ENCODE measurements at places on chromosomes 2 and 18.

DNA sequence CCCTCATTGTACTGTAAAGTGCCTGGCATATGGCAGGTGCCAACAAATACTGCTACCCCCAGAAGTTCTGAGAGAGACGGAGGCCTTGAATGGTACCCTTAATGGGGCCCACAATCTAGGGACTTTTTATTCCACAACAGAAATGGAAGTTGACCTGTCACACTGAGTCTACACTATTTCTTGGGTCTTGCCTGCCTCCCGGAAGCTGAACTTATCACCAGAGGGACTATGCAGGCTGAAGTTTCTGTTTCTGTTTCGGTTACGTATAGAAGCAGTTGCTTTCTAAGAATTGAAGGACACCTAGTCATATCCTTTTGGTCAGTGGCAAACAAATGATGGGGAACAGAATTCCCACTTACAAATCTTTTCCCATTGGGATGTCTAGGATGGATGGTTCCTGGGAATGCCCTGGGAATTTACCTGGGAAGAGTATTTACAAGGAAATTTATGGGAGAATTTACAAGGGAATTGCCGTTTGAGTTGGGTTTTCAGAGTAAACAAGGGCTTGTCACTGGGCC, 74.2 kb downstream of the HS1BP3 start:
- DNase-seq, result no peak

DNA sequence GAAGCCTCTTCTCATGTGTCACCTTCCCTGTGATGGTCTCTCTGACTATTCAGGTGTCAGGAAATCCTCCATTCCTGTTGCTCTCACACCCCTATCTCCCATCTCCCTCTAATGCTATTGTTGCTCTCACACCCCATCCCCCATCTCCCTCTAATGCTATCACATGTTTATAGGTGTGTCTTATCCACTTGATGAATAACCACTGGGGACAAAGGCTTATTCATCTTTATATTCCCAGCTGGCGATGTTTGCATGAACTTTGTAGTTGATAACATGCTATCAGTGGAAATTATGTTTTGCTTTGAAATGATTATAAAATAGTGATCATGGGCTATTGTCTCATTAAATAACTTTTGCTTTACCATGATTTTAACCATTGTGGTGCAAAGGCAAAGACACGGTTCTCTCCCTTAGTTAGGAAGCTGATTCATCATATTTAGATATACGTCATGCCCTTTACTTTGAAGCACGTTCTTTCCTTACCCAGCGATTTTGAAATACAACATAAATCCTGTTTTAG, 220.5 kb downstream of the PMAIP1 start:
- no peak for DNase-seq

DNA sequence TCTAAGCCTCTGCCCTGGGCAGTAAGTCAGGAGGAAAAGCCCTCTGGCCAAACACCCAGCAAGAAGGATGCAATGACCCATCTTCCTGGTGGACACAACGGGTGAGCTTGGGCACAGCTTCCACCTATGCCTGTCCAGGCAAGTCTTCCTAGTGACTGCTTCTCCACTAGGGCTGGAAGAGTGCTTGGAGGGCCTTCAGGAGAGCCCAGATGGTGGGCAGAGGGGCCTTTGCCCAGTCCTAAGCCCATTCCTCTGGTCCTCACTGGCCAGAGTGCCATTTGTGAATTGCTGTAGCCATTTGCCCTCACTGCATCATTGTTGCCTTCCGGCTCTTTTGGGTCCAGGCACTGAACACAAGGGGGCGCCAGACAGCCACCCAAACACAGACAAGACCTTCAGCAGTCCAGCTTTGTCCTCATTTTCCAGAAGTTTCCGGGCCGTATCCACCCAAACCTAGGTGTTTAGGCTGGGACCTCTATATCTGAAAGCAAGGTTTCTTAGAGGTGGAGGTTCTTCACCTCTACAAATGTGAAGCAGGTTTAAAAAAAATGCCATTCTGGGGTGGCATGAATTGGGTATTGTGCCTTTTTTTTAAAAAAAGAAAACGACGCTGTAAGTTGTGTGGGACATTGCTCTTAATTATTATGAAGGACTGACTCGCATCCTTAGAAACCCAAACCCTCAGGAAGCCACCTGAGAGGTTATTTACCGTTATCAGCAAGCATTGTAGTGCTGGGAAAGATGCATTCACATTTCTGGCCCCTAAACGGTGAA, 29.5 kb downstream of the PAX8 start:
- DNase-seq, result peak; percentile 44

DNA sequence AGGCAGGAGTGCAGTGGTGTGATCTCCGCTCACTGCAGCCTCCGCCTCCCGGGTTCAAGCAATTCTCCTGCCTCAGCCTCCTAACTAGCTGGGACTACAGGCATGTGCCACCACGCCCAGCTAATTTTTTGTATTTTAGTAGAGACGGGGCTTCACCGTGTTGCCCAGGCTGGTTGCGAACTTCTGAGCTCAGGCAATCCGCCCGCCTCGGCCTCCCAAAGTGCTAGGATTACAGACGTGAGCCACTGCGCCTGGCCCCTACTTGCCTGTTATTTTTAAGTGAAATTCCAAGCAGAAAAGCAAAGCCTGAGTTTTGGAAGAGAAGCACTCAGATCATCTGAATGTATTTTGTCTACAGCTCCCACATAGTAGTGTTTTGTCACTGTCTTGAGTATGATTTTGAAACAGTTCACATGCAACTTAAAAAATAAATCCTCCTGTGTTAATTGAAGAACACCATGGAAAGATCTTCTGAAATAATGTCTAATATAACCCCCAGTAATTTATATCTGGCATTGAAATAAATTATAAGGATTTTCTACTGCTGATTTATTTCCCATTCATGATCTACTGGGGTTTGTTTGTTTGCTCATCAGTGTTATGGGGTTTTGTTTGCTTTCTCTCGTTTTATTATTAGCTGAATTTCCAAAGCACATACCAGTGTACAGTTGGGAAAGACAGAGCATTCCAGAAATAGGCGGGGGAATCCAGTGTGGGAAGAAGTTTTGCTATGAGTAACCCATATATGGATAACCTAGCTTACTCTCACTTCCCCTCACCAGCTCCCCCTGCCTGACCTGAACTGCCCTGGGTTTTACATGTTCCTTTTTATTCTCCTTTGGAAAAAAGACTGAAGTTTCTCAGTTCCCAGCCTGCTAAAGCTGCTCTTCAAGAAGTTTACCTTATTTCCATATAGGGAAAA, 80.1 kb upstream of the MAP3K20 start:
- no peak for DNase-seq

GRCh38 chr2:37377187-37377532, 32.7 kb downstream of the QPCT start:
- no peak for DNase-seq

GRCh38 chr2:134372611-134373131, 118.8 kb downstream of the MGAT5 start:
- DNase-seq, result peak; percentile 95

- DNase-seq, result no peak
These were observed 18.9 kb downstream of the KIF5C start for GRCh38 chr2:148893906-148894305.

GRCh38 chr18:57004366-57005121, 142.3 kb upstream of the BOD1L2 start:
- no peak for DNase-seq

DNA sequence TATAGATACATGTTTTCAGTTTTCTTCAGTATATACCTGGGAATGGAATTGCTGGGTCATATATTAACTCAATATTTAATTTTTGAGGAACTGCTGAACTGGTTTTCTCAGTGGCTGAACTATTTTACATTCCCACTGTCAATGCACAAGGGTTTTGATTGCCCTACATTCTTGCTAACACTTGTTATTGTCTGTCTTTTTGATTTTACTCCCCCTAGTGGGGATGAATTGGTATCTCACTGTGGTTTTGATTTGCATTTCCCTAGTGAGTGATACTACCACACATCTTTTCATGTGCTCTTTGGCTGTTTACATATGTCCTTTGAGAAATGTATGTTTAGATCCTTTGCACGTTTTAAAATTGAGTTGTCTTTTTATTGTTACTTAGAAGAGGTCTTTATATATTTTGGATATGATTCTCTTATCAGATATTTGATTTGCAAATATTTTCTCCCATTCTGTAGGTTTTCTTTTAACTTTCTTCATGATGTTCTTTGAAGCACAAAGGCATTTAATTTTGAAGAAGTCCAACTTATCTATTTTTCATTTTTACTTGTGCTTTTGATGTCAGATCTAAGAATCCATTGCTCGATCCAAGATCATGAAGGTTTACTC, 36.2 kb downstream of the ASB1 start:
- peak; percentile 43 for DNase-seq

DNA sequence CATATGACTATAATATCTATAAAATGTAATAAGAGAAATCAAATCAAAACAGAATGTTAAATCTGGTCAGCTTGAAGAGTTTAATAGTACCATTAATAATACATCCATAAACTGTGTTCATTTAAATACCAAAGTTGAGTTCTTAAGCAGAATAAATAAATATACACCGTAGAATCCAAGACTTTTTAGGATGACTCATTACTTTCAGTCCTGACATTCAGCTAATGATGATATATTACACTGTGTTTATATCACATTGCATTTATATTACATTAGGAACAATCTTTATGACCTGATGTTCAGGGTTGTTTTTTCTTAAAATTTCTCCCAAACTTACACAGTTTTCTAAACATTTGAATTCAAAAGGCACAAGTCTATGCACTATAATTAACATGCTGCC, 331.3 kb downstream of the SS18 start:
- DNase-seq, result no peak

- no peak for DNase-seq
These were observed 55.7 kb upstream of the REL start for GRCh38 chr2:60825666-60826065.

DNA sequence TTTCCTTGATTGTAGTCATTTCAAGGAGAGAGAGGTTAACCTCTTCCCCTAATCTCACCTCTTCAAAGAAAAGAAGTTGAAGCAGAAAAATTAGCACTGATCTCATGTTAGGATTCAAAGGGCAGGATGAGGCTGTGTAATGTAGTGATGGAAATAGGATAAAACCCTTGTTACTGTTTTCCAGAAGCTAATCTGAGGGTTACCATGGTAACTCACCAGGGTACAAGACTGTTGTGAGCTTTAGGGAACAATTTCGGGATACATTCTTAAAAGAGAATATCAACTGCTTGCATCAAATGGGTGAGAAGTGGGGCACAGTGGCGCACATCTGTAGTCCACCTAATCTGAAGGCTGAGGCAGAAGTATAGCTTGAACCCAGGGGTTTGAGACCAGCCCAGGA, 64.9 kb upstream of the SLC39A10 start:
- DNase-seq, result no peak

GRCh38 chr2:112644933-112645309, 818 bp upstream of the SLC20A1 start:
- DNase-seq, result no peak

DNA sequence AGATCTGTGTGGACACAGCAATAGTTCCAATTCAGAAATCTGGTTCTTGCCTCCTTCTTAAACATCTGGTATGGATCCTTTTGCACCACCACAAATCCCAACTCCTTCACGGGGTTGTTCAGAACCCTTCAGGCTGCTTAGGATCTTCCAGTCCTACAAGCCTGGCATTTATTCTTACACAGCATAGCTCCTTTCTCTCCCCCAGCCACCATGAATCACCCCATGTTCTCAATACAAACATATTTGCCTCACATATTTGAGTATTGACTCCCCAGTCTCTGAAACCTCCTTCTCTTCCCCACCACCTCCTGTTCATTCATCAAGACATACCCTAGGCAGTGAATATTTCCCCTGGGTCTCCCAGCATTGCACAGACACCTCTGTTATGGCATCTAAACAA, 155.2 kb downstream of the ALK start:
- no peak for DNase-seq

GRCh38 chr18:11994336-11994702, 13.0 kb downstream of the IMPA2 start:
- no peak for DNase-seq

DNA sequence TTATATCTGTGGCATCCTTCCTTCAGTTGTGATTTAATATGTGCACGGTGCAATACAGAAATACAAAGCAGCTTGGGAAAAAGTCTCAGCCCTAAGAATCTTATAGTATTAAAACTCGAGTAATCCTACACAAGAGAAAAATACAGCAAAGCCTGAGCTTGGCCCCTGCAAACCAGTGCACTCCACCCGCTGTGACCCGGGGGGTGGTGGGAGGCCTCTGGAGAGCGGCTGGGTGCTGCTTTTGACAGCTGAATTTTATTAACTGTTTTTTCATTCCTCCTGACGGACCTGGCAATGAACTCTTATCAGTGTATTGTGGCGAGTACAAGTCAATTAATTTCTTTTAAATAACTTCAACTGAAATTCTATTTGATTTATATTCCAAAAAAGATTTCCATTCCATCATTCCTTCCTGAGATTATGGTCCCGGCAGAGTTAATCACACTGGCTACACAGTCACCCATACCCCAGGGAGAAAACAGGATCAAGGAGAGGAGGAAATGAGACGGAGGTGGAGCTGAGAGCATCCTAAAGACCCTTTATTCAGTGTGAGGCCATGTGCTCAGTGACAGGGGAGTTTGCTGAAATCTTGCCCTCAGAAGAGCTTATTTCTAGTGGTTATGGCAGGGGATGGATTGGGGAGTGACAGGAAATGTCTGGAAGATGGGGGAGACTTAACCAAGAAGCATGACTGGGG, 124.8 kb downstream of the KLHL29 start:
- DNase-seq, result no peak

- DNase-seq, result no peak
These were observed 13.6 kb downstream of the ASAP2 start for GRCh38 chr2:9220201-9220600.

All from NCI-H1694 treated with DMSO at 0.1 percent for 48 hours (cell line).